ENCODE measurements at places on chromosomes 1 and 21.

DNA sequence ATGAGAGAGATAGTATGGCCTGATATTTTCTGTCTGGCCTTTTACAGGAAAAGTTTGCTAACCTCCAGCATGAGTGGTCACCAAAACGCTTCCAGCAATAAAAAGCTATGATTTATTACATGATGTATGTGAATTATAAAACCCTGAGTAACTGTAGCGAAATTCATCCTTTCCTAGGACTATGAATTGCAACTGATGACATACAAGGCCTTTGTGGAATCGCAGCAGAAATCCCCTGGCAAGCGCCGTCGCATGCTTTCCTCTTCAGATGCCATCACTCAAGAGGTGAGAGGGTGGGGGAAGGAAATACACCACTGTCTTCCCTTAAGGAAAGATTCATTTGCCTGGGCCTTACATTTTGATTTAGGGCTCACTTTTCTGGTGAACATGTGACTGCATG, 117.9 kb downstream of the MACF1 start:
- no peak for DNase-seq

GRCh38 chr1:40059960-40060750, 19.6 kb downstream of the CAP1 start:
- no peak for DNase-seq

DNA sequence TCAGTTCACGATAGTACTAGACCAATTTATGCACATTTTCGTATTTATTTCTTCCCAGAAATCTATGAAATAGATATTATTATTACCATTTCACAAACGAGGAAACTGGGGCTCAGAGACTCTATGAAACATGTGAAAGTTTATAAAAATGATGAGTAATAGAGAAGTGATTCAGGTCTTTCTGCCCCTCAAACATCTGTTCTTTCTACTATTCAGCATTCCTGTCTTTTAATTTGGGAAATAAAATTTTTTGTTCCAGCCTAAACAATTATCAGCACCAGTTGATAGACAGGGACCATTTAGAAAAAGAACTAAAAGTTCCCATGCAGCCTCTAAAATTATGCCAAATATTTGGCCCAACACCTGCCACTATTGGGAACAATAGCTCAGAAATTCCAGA, 585.1 kb downstream of the PTPRC start:
- no peak for DNase-seq

- no peak for DNase-seq
Measured at GRCh38 chr1:7278045-7278444, 492.8 kb downstream of the CAMTA1 start.

GRCh38 chr21:43989401-43989800, 22.7 kb upstream of the TRAPPC10 start:
- DNase-seq = no peak

DNA sequence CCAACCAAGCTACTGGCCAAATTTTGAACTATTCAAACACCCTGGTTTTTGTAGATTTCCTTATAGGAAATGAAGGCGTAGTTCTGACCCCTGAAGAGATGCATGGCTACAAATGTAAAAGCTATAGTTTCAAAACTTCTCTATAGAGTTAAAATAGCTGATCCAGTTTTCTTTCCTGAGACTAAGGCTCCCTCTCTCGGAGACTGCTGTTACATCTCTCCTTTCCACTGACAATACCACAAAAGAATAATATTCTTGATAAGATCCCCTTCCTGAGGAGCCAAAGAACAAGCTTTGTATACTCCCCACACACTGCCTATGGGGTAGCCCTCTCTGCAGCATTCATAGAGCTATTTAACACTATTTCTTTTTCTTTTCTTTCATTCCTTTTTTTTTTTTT, 6.7 kb upstream of the CFAP126 start:
- no peak for DNase-seq

DNA sequence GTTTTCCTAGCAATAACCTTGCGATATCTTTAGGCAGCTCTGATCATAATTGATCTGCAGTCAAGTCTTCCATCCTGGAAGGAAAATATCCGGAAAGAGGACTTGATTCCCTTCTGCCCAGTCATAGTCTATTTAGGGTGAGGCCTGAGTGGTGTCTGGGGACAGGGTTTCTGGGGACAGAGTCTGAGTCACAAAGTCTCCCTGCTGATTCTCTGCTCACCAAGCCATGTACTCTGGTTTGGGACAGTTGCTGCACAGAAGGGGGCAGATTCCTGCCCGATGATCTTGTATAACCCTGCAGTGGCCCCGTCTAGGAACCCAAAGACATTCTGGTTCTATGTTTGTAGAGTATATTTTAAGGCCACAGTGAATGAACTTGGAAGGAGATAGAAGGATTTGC, 178.8 kb downstream of the KCNJ6 start:
- no peak for DNase-seq

DNA sequence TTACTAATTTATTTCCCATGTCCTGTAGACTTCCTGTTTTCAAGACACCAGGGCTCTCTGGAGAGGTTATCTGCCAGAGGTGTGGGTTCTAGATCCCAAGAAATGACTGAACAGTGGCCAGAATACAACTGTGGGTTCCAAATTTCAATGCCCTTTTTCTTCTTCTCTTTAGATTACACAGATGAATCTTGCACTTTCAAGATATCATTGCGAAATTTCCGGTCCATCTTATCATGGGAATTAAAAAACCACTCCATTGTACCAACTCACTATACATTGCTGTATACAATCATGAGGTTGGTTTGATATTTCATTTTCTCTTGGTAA, 15.0 kb downstream of the IFNAR2 start:
- no peak for DNase-seq

DNA sequence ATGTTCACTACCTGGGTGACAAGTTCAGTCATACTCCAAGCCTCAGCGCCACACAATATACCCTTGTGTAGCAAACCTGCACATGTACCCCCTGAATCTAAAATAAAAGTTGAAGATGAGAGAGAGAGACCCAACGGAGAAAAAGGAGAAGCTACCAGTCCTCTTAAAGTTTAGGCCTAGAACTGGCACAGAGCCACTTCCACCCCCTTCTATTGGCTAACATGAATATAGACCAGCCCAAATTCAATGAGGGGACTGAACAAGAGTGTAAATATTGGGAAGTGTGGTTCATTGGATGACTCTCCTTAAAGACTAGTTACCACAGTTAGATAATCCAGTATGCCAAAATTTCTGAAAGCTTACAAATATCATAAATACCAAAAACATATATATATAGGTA, 139.9 kb upstream of the ATP1B1 start:
- no peak for DNase-seq

DNA sequence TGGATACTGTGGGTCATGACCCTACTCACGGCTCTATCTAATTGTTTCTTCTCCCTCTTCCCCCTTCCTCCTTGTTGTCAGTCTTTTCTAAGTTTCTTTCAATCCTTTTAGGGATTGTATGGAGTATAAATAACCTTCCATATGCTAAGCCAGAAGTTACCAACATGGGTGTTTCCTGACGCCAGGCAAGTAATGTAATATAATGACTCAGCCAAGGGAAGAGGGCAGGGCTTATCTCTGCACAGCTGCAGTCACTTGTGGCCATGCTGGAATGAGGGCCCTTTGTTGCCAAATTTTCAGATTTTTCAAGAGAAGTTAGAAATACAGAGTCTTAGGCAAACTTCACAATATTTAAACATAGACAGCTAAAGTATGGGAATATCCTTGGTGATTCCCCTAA, 194.6 kb downstream of the ST6GALNAC3 start:
- DNase-seq = no peak

GRCh38 chr21:26070822-26071425, 99.6 kb downstream of the APP start:
- no peak for DNase-seq

DNA sequence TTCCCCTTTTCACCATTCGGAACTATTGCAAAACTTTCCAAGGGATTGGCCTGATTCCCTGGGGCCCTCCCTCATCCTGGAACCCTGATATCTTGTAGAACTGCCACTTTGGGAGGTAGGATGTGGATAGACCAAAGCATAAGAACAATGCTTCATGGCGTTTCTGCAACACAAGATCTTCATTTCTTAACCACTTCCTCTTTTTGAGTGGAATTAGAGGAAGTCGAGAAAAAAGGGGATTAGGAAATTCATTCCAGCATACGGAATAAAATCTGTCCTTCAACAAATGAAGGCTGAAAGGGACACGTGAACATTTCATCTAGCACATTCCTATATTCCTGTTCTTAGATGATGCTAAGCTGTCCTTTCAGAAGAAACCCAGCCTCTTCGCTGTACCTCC, 149.3 kb downstream of the HUNK start:
- DNase-seq = no peak

DNA sequence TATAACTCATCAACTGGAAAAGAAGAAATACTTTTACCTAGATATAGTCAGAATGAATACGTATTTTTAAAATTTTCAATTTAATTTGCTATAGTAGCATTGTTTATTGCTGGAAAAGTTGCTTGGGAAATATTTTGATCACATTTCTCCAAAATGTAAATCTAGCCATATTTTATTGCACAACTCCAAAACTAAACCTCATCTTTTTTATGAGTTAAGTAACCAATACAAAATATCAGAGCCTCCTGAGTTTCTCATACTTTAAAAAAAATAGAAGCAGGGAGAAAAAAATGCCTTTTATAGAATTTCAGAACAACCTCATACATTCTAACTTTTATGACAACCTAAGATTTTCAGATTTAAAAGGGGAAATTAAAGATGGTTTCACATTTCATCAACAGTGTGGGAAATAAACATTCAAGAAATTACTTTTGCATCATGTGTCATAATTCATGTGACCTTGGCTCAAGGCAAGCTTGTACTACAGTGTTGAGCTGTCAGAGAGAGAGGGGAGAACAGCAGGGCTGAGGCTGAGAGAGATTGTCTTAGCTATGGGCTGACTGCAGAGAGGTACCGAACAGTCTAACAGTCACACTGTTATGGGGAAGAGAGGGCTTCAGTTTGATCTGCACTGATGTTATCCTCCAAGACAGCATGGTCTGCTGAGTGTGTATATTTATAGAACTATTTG, 519.0 kb downstream of the LTN1 start:
- no peak for DNase-seq

DNA sequence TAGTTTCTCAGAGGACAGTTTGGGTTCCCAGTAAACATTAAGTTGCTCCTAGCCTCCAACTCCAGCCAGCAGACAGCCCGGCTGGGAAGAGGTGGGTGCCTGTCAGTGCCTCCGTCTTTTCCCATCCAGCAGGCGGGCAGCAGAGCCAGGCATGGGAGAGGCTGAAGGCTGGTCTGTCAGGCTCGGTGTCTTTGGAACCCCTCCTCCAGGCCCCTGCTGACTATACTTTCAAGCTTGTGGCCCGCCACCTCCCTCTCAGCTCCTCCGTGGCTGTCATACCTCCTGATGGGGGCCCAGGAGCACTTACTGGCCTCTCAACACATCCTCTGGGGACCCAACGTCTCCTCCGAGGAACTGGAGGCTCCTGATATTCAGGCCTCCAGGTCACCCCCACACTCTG, 140.9 kb downstream of the ACTL8 start:
- no peak for DNase-seq

GRCh38 chr1:246275036-246275435, 232.0 kb downstream of the SMYD3 start:
- no peak for DNase-seq

DNA sequence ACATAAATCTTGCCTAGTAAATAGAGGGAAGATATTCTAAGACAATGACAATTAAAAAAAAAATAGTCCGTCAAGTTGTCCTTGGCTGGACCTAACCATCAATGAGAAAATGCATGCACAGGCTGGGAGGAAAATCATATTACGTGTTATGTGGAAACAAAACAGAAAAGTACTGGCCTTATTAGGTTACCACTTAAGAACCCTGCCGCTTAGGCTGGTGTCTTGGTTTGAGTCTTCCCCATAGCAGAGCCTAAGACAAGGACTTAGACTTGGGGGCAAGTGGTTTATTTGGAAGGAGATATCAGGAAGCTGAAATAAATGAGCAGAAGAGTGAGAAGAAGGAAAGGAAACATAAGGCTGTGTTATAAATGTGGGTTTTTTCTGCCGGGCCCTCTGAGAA, 186.4 kb downstream of the MRPL39 start:
- no peak for DNase-seq

GRCh38 chr1:70674941-70675685, 264.0 kb downstream of the CTH start:
- DNase-seq = no peak

- no peak for DNase-seq
Measured at GRCh38 chr1:119737040-119737682, 25.4 kb downstream of the PHGDH start.

DNA sequence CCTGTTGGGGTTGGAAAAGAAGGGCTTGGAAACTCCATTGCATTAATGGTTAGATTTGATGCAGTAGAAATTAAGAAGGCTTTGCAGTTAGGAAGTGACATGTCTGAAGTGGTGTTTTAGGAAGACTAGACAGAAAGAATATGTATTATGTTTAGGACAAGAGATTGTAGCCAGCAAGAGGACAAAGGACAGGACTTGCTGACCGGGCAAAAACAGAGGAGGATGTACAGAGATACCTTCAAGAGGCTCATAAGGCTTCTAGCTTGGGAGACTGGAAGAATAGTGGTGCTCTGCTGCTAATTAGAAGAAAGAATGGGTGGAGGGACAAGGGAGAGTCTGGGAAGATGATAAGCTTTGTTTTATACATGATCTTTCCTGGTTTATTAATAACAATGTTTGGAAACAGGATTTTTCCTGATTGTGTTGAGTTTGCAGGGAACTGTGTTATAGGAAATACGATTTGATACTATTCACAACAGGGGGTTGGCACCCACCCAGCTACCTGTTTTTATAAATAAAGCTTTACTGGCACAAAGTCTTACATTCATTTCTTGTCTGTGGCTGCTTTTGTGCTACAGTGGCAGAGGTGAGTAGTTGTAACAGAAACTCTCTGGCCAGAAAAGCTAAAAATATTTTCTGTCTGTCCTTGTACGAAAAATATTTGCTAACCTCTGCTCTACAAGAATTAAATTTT, 37.1 kb upstream of the TMCO2 start:
- DNase-seq = no peak

GRCh38 chr21:41119901-41120300, 48.1 kb upstream of the BACE2 start:
- no peak for DNase-seq

- no peak for DNase-seq
Measured at GRCh38 chr1:164310166-164310565, 248.8 kb upstream of the PBX1 start.

GRCh38 chr1:206461602-206462455, 8.4 kb upstream of the IKBKE start:
- DNase-seq = peak; percentile 59

GRCh38 chr1:40384413-40384762, 10.9 kb downstream of the SMAP2 start:
- DNase-seq = no peak

DNA sequence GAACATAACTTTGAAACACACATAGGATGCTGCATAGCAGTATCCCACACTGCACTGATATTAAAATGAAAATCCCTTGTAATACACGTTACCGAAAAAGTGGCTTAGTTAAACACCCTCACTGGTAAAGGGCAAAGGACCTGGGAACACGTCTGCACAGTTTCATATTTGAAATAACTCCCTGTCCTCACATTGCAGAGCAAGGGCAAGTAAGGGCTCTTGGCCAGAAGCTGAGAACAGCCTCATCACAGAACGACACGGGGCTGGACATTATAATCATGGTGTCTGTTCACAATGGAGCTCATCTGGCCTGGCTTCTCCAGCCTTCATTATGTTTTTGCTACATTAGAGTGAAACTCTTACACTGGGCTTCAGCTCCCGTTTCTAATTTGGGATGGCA, 207.0 kb downstream of the PCP4 start:
- DNase-seq = no peak

- DNase-seq = no peak
Measured at GRCh38 chr1:13651279-13651678, 48.7 kb upstream of the PRDM2 start.

Data from stimulated activated CD4-positive, alpha-beta T cell treated with anti-CD3 and anti-CD28 coated beads, Interleukin-1b, Interleukin-23, amount 100 ng/mL, for 1 hour (primary cell).